ENCODE measurements at places on chromosomes 3 and 15. TPM values are rescaled to one million over a fixed set of nuclear protein-coding genes. Genes with fewer than 3 reads are reported as not detected.
A peak's percentile ranks its signal among the peaks of the same experiment; 100 is the strongest.

DNA sequence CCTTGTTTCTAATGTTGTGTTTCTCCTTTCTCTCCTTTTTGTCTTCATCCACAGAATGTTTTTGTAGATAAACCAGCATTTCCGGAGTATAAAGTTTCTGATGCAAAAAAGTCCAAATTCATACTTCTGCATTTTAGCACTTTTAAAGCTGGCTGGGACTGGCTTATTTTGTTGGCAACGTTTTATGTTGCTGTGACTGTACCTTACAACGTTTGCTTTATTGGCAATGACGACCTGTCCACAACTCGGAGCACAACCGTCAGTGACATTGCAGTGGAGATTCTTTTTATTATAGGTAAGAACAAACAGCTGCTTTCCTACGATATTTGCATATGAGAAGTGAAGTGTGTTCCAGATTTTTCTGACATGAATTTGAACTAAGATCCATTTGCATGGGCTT lies 199.4 kb downstream of the KCNH8 start:
- no peak for DNase-seq

- no peak for DNase-seq
Measured at GRCh38 chr3:169196789-169197188, 466.7 kb downstream of the MECOM start.

- DNase-seq = no peak
Measured at GRCh38 chr3:101850246-101851051, 1.1 kb downstream of the NFKBIZ start.

- no peak for DNase-seq
Measured at GRCh38 chr3:71069797-71070196, 513.7 kb downstream of the FOXP1 start.

DNA sequence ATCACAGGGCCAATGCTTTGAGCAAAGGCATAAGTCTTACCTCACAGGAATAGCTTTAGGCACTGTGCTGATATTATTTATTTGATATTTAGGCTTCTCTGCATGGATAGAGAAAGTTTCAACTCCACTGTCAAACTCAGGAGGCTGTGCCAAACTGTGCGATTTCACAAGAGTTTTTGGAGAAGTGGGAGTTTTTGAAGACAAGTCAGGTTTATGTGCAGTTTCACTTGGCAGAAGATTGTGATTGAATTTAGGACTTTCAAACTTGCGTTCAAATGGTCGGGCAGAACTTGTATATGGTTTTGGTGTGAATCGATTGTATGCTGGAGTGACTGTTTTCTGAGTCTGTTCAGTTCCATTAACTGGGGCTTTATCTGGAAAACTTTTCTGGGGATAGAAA lies 113.7 kb downstream of the TJP1 start:
- DNase-seq = no peak

- DNase-seq = no peak
Measured at GRCh38 chr3:106206146-106206545, 337.3 kb upstream of the CBLB start.

DNA sequence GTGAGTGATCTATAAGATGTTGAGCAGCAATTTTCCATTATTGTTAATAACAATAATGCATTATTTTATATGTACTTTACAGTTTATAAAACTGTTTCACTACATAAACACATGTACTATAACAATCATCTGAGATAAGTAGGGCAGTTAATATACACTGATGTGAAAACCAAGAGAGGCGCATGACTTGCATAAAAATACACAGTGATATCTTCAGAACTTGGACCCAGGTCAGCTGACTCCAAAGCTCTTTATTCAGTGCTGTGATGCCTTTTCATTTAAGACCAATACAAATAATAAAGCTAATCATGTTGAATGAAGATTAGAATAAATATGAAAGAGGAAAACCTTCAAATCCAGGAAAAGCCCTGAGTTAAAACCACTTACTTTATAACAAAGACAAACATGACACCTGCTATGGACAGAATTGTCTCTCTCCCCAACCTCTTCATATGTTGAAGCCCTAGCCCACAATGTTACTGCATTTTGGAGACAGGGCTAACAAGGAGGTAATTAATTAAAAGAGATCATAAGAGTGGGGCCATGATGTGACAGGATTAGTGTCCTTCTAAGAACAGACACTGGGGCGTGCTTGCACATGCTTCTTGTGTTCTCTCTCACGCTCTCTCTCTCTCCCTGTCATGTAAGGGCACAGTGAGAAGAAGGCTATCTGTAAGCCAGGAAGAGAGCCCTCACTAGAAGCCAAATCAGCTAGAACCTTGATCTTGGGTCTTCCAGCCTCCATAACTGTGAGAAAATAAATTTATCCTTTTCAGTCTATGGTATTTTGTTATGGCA lies 55.8 kb upstream of the TSPAN3 start:
- DNase-seq = no peak

DNA sequence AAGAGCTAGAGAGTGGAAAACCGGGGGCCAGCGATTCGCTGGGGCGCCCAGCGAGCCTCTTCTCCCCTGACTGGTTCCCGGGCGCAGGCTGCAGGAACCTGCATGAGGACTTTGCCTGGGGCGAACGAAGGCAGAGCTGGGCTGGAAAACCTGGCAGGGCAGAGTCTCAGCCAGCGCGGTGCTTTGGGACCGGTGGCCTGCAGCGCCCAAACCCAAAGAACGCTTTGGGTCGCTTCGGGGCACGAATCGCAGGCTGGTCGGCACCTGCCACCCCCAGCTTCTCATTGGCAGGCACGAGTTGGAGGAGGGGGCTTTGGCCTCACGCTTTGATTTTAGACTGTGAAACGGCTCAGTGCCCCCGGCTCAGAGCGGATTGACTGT lies 3.0 kb downstream of the ONECUT1 start:
- DNase-seq = no peak

DNA sequence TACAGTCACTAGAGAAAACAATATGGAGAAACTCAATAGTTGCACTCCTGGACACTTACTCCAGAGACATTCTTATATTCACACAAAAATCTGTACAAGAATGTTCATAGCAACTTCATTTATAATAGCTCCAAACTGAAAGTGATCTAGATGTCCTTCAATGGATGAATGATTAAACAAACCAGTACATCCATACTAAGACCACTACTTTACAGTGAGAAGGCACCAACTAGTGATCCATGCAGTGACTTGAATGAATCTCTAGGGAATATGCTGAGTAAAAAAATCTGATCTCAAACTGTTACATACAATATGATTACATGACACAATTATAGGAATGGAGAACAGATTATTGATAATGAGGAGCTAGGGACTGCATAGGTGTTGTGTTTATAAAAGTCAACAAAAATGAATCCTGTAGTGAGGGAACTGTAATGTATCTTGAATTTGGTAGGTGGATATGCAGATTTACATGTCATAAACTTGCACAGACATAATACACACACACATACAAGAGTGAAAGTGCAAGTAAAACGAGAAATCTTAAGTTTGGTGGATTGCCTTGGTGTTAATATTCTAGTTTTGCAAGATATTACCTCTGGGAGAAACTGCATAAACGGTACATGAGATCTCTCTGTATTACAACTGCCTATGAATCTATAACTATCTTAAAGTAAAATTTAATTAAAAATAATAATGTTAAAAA lies 85.7 kb downstream of the SPATA16 start:
- no peak for DNase-seq

DNA sequence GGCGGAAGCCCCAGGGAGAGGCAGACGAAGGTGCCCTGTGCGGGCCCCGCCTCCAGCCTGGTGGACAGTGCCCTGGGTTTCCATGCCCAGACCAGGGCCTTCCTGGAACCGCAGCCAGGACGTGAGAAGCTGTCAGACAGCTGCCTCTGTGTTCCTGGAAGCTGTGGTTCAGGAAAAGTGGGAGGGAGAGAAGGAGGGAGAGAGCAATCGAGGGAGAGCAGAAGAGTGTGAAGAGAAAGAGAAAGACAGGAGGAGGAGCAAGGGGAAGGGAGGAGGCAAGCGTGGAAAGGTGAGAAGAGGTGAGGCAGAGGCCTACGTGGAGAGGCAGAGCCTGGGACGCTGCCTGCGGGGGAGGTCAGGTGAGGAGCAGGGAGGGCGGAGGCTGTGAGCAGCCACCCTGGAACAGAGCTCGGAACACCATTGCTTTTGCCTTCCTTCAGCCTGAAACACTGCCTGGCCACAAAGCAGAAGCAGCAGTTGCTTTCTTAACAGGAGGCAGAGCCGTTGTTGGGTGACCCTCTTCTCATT lies 18.6 kb downstream of the ZDHHC19 start:
- DNase-seq = no peak

GRCh38 chr15:42367041-42367440 lies 7.7 kb downstream of the CAPN3 start:
- DNase-seq = no peak

- DNase-seq = no peak
Measured at GRCh38 chr3:78633626-78634025, 1134.2 kb downstream of the ROBO1 start.

GRCh38 chr3:194985031-194985578 lies 285.9 kb downstream of the XXYLT1 start:
- no peak for DNase-seq

- DNase-seq = no peak
Measured at GRCh38 chr3:195250473-195251251, 20.3 kb downstream of the XXYLT1 start.

GRCh38 chr15:74336061-74337005 lies 31.1 kb downstream of the CYP11A1 start:
- no peak for DNase-seq

DNA sequence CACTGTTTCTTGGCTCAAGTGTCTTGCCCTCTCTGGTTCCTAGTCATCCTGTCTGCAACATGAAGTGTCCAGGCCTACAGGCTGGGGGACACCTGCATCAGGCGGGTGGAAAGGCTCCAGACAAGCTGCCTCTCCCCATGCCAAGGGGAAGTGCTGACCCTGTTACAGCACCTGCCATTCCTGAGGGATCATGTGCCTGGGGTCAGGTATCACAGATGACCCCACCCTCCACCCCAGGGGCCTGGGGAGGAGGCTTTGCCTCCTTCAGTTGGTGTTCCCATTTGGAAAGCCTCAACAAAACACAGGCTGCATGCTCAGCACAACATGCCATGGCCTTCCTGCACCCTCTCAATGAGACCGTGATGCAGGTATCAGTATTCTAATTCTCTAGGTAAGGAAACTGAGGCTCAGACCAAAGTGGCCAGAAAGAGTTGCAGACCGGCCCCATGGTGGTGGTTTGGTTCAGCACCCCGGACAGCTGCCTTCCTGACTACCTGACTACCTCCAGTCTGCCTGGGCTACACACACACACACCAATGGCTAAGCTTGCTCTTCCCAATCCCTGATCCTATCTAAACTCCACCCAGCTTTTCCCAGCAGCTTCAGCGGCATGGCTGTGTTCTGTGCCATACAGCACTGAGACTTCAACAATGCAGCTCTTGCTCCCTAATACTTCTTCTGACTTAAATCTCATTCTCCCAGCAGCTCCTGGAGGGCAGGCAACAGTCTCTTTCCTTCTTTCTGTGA lies 69.7 kb upstream of the LINGO1 start:
- DNase-seq = no peak

- DNase-seq = no peak
Measured at GRCh38 chr3:160417311-160417710, 17.9 kb downstream of the SMC4 start.

- DNase-seq = no peak
Measured at GRCh38 chr3:165800970-165801369, 36.3 kb downstream of the BCHE start.

- DNase-seq = no peak
Measured at GRCh38 chr15:39586387-39587095, 5.7 kb downstream of the THBS1 start.

- DNase-seq = no peak
Measured at GRCh38 chr15:36899696-36900095, 200.7 kb downstream of the MEIS2 start.

- DNase-seq = no peak
Measured at GRCh38 chr15:85943791-85944190, 135.9 kb upstream of the AGBL1 start.

GRCh38 chr15:92665100-92665555 lies 9.6 kb upstream of the FAM174B start:
- no peak for DNase-seq

- DNase-seq = no peak
Measured at GRCh38 chr15:56734013-56734635, 815 bp upstream of the ZNF280D start.

GRCh38 chr3:159260049-159260662 lies 458.3 kb downstream of the MFSD1 start:
- peak; percentile 3 for DNase-seq

DNA sequence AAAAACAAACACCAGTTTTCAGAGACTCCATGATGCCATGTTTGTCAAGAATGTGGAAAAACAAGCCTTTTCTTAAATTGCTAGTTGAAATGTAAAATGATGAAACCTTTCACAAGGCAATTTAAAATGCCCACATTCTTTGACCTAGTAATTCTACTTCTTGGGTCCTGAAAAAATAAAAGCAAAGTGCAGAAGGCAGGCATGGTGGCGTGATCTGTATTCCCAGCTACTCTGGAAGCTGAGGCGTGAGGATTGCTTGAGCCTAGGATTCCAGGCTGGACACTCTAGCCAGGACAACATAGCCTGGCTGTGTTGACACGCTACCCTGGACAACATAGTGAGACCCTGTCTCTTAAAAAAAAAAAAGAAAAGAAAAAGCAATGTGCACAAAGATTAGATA lies 4.3 kb upstream of the MORF4L1 start:
- no peak for DNase-seq

DNA sequence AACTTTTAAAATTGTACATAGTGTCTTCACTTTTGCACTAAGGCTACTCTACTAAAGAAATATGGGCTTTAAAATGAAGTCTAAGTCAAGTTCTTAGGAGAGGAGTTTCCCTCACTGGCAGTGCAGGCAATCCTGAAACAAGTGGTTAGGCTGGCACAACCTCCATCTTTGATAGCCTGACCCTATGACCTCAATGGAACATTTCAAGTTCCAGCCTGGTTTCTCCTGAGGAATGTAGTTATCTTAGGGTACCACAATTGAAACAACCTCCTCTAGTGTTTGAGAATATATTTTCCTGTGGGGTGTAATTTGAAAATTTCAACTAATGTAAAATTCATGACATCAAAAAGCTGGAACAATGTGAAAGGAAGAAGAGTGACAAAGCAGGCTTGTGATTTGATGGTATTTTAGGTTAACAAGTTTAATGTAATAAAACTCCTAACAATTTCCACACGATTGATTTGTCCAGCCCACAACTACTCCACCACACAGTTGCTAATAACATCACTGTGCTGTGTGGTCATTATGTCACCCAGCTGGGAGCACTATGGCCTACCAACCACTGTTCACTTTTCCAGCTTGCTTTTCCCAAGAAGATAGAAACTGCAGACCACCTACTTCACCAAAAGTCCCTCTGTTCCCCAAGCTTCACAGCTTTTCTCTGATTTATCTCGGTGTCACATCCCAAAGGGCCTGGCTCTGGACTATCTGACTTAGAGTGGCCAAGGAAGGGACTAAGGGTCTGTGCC lies 1.8 kb downstream of the WWTR1 start:
- no peak for DNase-seq

Gene SAMMSON
- total RNA-seq = 0.47 TPM

Gene GOLGA8H
- 0.31 TPM for total RNA-seq

Gene CDC25A
- 3.7 TPM for total RNA-seq

Gene LCTL
- total RNA-seq = 0.16 TPM

Gene CPN2
- total RNA-seq = not detected

Gene TUBGCP5
- 23.6 TPM for total RNA-seq

Gene ZFYVE19
- 21.8 TPM for total RNA-seq

Gene EHD4
- 2.2 TPM for total RNA-seq

Gene SNURF
- 51.9 TPM for total RNA-seq

Gene CHL1
- total RNA-seq = 954 TPM

Gene SRGAP3
- total RNA-seq = 89.5 TPM

Gene DHFR2
- 14.0 TPM for total RNA-seq

Measured in occipital lobe (tissue), 3 donors.